ENCODE measurements at places on chromosomes 1 and 21. TPM values are rescaled to one million over a fixed set of nuclear protein-coding genes. Genes with fewer than 3 reads are reported as not detected.

GRCh38 chr1:21668232-21668950, 766 bp downstream of the RAP1GAP start:
- DNase-seq = no peak

DNA sequence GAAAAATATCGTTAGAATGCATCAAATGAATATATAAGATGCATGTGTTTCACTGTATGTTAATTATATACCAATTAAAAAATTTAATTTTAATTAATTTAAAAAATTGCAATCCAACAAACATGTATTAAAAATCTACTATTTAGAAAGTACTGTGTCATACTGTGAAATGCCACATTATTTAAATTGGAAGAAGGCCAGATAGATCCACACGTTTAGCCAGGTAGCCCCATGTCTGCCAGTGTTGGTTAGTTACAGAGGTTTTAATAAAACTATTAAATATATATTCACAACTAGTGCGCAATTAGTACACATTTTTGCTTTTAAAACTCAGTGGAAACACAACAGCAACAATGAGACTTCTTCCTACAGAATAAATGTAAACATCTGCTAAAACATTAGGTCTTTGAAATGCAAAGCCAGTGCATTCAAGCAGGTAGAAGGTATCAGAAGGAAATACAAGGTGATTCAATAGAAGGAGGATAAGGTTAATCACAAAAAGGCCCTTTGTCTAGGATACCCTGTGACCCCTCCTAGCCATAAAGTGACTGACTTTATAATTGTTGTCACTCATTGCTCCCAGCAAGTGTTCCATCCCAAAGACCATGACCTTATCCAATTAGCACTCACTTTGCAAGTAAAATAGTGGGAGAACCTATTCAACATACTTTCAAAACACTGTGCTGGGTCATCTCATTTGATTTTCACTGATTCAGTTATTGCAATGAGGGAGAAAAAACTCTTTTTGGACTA, 211.5 kb downstream of the TTLL7 start:
- DNase-seq = no peak

ADAMTS1 gene
- polyA plus RNA-seq = 107 TPM

GRCh38 chr1:38241594-38242334, 195.2 kb upstream of the POU3F1 start:
- DNase-seq = no peak

DNA sequence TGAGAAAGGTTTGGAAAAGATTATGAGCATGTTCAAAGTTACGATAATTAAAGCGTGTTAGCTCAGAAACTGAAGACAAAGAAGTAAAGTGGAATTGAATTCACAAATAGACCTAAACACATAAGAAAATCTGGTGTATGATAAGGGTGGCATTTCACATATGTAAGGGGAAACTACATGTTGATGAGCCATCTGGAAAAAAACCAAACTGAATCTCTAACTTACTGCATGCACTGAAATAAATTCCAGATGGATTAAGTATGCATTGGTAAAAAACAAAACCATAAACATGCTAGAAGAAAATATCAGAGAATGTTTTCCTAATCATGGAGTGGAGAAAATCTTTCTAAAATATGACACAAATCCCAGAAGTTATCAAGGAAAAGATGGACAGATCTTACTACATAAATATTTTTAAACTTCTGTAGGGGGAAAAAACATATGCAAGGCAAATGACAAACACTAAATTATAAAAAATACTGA, 34.0 kb upstream of the CTPS1 start:
- no peak for DNase-seq

- no peak for DNase-seq
Measured at GRCh38 chr1:243394066-243394465, 138.2 kb downstream of the SDCCAG8 start.

GRCh38 chr21:43689556-43690337, 29.2 kb upstream of the PDXK start:
- DNase-seq = no peak

RGS16 gene
- polyA plus RNA-seq = 0.96 TPM

GRCh38 chr1:234656944-234657654, 47.1 kb upstream of the IRF2BP2 start:
- DNase-seq = no peak

PLEKHA6 gene
- 46.1 TPM for polyA plus RNA-seq

HAPLN2 gene
- polyA plus RNA-seq = 0.63 TPM

- DNase-seq = no peak
Measured at GRCh38 chr1:40621821-40622450, 43.5 kb downstream of the RIMS3 start.

KRTAP10-5 gene
- polyA plus RNA-seq = not detected

- no peak for DNase-seq
Measured at GRCh38 chr1:168419736-168420135, 124.1 kb downstream of the XCL2 start.

SH2D1B gene
- polyA plus RNA-seq = 0.13 TPM

- DNase-seq = no peak
Measured at GRCh38 chr1:181094416-181095212, 6.1 kb downstream of the IER5 start.

DNA sequence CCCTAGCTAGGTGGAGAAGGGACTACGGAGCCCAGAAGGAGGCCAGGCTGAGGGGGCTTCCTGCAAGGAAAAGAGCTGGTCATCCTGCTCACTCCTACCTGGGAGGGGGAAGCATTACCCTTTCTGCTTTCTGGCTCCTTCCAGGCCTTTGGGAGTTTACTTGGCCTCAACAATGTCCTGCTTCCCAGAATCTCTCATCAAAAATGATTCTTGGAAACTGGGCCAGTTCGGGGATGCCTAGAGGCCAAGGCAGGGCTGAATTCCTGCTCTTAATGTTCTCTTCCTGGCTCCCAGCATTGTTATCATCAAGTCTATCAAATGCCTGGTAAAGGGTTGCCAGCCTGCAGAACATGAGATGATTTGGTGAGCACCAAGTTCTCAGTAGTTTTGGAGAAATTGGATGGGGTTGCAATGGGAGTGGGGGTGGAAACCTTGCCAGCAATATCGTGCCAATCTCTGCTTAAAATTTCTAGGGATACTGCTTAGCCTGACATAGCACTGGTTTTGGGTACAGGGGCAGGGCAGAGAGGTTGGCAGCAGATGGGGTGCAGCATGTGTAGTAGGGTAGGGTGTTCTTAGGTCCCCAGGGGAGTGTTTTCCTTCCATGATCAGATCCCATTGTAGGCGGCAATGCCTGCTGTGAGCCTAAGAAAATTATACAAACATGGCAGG, 7.7 kb upstream of the PAFAH2 start:
- no peak for DNase-seq

DNA sequence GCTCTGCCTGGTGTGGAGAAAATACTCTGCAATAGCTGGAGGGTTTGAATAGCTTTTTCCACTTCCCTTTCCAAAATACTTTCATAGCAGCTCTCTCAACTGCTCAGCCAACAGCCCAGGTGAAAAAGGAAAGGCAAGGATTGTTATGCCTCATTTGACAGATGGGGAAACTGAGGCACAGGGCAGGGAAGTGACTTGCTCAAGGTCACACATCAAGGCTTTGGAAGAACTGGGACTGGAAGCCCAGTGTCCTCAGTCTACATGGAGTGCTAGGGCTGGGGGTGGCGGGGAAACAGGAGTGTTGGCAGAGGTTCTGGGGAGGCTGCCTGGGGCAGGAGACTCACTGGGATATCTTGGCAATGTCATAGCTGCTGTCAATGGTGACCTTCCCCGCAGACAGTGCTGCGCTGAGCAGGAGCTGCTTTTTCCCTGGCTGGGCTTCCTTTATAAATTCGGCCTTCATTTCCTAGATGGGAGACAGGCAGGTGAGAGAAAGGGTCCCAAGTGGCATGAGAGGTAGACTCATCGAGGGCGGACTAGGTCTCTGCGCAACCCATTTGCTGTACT, 4.0 kb downstream of the CHI3L1 start:
- no peak for DNase-seq

CFHR3 gene
- polyA plus RNA-seq = 0.50 TPM

AMIGO1 gene
- 6.2 TPM for polyA plus RNA-seq

GRCh38 chr1:86394416-86394815, 1.7 kb downstream of the ODF2L start:
- DNase-seq = no peak

DNA sequence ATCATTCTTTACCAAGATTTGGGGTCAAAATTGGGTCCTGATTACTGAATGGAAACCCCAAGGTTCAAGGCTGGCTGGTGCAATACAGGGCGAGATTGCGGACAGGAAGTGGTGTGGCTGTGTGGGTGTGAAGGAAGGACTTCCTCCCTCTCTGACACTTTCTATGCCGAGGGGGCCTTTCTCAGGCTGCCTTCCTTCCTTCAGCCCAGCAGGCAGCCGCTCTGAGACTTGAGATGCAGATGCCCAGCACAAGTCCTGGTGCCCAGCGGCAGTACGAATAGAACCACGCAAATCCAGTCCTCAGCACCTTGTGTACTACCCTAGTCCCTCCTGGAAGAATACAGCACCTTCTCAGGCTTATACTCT, 16.3 kb downstream of the BATF3 start:
- no peak for DNase-seq

DNA sequence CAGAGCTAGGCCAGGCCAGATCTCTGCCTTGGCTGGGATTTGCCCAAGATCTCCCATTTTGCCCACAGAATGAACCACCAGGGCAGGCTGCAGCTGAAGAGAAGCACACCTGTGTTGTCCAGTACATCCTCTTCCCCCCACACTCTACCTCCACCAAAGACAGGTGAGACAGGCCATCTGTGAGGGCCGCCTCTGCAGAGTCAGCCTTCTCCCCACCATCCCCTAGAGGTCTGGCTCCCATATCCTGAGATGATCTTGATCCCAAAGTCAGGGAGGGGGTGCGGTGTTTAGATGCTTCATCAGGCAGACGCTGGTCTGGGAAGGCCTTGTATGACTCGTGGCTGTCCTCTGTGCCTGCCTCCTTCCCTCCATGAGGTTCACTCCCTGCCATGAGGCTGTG, 28.7 kb downstream of the HYI start:
- no peak for DNase-seq

EEIG2 gene
- polyA plus RNA-seq = 21.2 TPM

GRCh38 chr1:235852887-235853286, 13.8 kb downstream of the LYST start:
- no peak for DNase-seq

NCAM2 gene
- polyA plus RNA-seq = 9.9 TPM

DNA sequence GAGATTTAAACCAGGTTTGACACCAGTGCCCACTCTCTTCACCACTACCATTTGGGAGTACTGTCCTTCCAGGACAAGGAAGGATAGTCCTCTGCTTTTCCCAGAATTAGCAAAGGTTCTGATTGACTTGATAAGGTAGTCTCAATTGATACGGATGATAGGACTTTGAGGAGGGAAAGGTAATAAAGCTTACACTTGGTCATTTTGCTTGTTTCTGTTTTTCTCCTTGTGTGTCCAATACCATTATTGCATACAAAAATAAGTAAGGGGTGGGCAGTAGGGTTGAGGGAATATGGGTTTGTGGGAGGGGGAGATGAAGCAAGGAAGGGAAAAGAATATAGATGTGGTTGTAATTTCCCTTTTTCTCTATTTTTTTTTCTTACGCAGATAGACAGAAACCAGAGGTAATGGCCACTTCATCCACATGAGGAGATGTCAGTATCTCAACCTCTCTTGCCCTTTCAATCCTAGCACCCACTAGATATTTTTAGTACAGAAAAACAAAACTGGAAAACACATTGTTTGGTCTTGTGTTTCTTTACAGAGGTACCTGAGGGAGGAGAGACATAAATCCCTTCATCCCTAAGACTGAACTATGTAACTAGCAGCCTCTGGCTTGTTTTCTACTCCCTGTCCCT, 2.6 kb downstream of the C1orf56 start:
- DNase-seq = no peak

PADI2 gene
- polyA plus RNA-seq = 2.7 TPM

DISP3 gene
- 1.3 TPM for polyA plus RNA-seq

MPC2 gene
- 178 TPM for polyA plus RNA-seq

DNA sequence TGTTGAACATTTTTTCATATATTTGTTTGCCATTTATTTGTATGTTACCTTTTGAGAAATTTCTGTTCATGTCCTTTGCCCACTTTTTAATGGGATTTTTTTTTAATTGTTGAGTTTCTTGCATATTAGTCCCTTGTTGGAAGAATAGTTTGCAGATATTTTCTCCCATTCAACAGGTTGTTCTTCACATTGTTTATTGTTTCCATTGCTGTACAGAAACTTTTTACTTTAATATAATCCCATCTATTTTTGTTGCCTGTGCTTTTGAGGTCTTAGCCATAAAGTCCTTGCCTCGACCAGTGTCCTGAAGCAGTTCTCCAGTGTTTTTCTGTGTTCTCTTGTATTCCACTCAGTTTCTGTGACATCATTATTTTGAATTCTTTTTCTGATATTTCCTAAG, 54.2 kb upstream of the B3GALT2 start:
- DNase-seq = no peak

Measured in left kidney (tissue), 8 donors.